ENCODE measurements at places on chromosomes 5 and 9.

- DNase-seq, result peak; percentile 23
These were observed 566 bp upstream of the FOCAD start for GRCh38 chr9:20683351-20684034.

- DNase-seq, result no peak
These were observed 86.9 kb upstream of the TTC23L start for GRCh38 chr5:34751807-34752736.

DNA sequence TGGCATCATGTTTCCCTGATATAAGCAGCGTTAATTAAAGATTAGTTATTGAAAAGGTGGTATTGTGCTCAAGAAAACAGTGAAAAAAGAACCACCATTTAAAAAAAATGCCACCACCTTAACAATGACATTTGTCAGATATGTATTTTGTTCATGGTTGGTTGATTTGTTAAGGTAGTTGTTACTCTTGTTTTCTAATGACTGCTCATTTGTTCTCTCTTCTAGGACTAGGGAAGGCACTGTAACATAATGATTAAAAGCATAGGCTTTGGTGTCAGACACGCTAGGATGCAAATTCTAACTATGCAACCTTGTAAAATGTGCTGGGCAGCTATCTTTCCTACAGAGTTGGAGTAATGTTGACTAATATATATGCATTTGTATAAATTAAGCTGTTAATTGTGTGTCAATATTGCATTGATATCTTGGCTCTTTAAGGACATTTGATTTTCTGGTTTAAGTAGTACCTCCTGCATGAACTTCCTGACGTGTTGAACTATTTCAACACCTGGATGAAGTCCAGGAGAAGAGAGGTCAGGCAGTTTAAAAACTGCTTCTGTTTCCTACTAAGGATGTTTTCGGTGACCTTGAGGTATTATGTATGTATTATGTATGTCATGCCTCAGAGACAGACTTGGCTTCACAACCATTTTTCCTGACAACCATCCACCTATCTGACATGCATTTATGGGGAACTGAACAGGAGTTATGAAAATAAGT, 77.8 kb downstream of the MUSK start:
- DNase-seq, result no peak

- DNase-seq, result no peak
These were observed 377.1 kb downstream of the SPOCK1 start for GRCh38 chr5:137122075-137122474.

DNA sequence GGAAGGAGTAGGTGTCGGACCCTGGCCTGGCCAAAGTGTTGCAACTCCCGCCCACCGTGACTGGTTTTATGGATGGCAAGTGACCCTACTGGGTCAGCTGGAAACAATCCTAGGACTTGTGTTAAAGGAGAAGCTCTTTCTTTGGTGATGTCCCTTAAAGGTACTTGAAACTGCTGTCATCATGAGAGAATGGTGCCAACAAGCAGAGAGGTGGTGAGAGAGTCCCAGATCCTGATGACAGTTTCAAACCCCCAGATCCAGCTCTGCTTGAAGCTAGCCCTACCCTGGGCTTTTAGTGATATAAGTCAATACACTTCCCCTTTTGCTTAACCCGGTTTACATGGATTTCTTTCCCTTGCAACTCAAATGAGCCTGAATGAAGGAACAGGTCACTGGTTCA, 72.5 kb upstream of the UBTD2 start:
- no peak for DNase-seq

DNA sequence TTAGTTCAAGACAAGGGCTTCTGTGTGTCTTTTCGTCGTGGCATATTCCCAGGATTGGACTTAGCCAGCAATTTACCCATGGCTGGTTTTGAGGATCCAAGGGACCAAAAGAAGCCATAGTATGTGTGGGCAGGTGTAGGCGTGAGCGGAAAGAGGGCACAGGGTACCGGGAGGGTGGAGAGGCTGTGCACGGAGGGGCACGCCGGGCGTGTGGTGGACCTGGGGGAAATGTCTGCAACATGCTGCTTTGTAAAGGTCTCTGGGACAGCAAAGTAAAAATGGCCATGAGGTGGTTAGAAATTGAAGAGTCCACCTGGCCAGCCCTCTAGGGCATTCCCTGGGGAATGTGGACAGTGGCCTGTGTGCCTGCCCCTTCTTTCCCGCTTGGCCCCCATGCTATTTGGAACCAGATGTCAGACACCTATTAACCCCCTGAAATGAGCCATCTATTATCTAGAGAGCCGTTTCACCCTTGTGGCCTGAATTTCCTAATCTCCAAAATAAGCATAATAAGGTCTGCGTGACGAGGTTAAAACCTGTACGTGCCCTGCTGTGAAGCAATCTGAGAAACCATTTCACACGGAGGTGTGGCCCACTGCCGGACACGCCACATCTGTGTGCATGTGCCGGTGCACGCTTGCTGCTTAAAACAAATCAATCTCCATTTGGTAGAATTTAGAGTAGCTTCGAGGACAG, 5.1 kb downstream of the FLT4 start:
- DNase-seq, result no peak

DNA sequence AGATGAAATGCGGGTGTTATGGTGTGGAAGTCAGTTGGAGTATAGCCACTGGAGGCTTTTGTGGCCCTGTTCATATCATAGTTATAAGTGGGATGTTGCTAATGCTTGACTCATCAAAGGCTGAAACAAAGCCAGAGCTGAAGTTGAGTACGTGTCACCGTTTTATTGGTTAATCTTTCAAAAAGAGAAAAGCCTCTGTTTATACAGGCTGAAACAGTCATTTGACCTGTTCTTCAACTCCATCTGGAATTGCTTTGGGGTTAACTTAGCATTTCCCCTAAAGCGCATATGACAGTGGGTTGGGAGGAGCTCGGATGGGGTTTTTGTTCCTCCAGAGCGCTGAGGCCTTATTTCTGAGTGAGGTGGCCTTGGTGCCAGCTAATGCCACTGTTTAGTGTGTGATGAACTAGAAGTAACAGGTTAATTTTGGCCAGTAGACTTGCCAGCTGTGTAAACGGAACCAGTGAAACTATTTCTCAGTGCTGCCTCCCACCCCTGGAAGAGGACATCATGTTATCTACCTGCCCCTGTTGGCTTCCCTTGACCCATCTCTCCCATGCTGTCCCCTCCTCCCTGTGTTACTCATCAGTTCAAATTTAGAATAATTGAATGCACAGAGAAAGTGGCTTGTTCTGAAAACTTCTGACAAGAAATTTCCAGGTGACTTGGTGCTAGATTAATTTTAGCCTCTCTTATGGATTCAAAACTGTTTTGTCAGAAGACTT, 34.2 kb downstream of the MTAP start:
- no peak for DNase-seq

DNA sequence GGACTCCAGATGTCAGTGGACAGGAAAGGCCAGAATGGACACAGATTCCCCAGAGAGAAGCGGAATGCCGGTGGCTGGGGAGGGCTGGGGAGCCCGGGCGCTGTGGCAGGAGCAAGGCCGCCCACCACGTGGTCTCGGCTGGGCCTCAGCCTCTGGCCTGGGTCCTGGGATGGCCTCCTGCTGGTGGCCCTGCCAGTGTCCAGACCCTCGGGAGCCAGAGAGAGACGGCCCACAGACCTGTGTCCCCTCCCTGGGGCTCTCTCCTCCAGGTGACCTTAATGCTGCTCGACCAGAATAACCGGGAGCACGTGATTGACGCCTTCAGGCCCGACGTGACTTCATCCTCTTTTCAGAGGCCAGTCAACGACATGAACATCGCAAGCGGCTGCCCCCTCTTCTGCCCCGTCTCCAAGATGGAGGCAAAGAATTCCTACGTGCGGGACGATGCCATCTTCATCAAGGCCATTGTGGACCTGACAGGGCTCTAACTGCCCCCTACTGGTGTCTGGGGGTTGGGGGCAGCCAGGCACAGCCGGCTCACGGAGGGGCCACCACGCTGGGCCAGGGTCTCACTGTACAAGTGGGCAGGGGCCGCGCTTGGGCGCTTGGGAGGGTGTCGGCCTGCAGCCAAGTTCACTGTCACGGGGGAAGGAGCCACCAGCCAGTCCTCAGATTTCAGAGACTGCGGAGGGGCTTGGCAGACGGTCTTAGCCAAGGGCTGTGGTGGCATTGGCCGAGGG, 19.0 kb downstream of the FBXW5 start:
- DNase-seq, result no peak

GRCh38 chr9:113547501-113547900, 84.0 kb downstream of the RGS3 start:
- DNase-seq, result no peak

DNA sequence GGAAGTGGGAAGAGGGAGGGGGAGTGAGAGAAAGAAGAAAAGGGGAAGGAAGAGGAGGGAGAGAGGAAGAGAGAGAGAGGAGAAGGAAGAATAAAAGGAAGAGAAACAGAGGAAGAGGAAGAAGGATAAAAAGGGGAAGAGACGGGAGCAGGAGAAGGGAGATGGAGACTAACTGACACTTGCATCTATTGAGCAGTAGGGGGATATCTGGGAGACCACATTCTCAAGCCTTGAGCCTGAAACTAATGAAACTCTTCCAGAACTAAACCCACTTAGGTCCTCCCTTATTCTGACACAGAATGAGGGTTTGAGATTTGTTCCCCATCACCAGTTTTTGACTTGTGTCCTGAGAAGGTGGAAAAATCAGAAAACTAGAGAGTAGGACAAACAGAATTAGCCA, 533.3 kb downstream of the CDH12 start:
- no peak for DNase-seq

DNA sequence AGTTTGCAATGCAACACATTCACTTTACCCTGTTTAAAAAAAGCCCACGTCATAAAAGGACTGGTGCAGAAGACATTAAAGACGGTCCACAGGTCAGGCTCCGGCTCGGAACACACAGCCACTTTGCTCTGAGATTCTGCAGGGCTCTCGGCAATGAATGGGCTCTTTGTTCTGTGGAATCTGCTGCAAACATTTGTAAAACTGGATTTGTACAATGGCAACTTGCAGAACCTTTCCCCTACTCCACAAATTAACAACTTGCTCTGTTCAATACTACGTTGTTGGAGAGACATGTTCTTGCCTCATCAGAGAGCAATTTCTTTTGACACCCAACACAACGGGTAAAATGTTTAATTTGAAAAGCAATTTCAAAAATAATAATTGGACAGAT, 13.0 kb upstream of the NR5A1 start:
- no peak for DNase-seq

DNA sequence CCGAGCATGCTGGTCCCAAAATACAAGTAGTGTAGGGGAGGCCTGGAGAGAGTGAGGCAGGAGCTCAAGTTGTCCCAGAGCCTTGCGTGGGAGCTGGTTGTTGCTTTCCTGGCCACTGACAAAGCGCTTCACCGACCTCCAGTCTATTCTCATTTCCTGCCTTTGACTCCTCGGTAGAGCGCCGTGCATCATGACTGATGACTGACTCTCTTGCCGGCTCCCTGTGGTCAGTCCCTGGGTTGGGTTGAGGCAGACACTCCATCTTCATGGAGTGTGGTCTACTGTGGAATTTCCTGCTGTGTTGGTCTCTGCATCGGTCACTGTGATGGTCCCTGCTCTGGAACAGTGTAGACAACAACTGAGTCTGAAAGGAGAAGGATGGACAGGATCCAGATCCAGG, 175.1 kb upstream of the S1PR3 start:
- DNase-seq, result no peak

GRCh38 chr5:68918306-68918705, 175.5 kb upstream of the SLC30A5 start:
- DNase-seq, result no peak

- DNase-seq, result no peak
These were observed 480.4 kb downstream of the CETN3 start for GRCh38 chr5:89929173-89929572.

DNA sequence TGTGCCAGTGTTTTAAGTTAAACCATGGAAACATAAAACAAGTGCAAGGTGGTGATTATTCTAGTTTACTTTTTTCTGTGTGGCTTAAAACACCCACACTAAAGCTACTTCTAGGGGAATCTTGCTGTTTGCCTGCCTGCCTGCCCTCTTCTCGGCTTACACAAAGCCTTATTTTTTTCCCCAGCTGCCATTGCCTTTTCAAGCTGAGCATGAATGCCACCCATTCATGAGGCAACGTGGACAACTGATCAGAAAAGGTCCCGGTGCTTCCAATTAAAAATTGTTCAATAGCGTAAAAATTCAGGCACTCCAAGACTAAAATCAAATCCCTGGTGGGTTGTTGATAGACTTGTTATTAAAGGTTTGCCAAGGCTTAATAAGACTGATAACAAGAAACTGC, 401.4 kb downstream of the TMEM161B start:
- no peak for DNase-seq

DNA sequence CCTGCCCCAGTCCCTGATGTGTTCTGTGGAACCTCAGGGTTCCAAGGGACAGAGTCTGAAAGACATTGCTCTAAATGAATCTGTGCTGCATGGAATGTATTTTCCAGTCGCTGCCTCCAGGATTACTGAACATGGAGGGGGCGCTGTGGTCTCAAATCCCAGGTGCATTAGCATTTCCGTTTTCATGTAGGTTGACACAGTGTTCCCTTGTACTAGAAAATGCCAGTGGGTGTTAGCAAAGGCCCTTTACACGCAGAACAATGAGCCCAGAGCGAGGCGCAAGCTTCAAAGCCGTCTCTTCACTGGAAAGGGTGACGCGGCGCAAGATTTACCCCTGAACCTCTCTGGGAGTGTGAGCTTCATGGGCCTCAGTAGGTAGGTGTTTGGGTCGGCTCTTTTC, 308.3 kb downstream of the SLIT3 start:
- no peak for DNase-seq

GRCh38 chr9:18849890-18850677, 182.9 kb downstream of the SAXO1 start:
- DNase-seq, result no peak

DNA sequence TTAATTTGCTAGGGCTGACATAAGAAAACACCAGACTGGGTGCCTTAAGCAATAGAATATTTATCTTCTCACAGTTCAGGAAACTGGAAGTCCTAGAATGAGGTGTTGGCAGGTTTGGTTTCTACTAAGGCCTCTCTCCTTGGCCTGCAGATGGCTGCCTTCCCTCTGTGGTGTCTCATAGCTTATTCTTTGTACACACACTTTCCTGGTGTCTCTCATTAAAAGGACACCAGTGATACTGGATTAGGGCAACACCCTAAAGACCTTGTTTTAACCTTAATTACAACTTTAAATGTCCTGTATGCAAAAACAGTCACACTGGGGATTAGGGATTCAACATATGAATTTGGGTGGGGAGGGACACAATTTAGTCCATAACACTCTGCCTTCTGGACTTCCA, 25.1 kb downstream of the NUTM2F start:
- no peak for DNase-seq

GRCh38 chr9:129145841-129146292, 32.2 kb downstream of the IER5L start:
- no peak for DNase-seq

- no peak for DNase-seq
These were observed 151.0 kb upstream of the PTCH1 start for GRCh38 chr9:95667789-95668188.
